Osteoblast (primary cell): ENCODE measurements at places on chromosomes 16 and 17. TPM values are rescaled to one million over a fixed set of nuclear protein-coding genes. Genes with fewer than 3 reads are reported as not detected.
A peak's percentile ranks its signal among the peaks of the same experiment; 100 is the strongest.

DNA sequence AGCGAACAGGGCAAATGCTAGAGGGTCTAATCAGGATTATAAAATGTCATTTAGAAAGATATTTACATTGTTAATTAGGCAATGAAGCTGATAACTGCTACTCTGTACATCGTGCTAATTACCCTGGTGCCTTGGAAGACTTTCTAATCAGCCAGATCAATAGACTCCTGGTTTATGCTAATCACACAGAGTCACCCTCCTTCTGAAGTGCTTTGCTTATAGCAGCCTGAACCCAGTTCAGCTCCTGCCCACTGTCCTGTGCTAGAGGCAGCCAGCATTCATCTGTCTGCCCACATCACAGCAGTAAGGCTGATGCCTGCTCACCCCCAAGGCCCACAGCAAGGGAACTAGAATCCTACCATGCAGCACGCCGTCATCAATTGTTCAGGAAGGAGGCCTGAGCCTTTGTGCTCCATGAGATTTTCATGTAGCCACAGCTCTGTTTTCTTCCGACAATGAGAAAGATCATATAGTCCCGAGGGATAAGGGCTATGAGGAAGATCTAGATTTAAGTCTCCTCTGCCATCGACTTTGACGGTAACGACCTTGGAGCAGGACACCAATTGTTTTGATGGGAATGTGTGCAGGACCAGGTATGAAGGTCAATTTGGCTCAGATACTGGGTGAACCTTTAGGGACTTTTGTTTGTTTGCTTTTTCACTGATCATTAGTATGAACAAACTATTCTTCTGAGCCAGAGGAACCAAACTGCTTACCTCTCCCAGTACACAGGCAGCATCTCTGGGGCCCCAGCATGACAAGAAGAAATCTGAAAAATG is 12.5 kb upstream of the LYRM9 start:
- no peak overlapping the region for H3K4me3 ChIP-seq
- H3K4me1 ChIP-seq: no peaks in the 10 kb centered on the region
- H3K27ac ChIP-seq: no peak overlapping the region
- H3K27me3 ChIP-seq: peaks cover 3% of the 10 kb centered on the region

- peaks cover 82% of the 10 kb centered on the region for H3K36me3 ChIP-seq
- H3K4me3 ChIP-seq: no peak overlapping the region
- H3K27ac ChIP-seq: no peak overlapping the region
- H3K4me1 ChIP-seq: peaks cover 16% of the 10 kb centered on the region
- no peaks in the 10 kb centered on the region for H3K27me3 ChIP-seq
- peak; percentile 51 for DNase-seq
Observed at GRCh38 chr17:45269912-45270311, 8.0 kb upstream of the SPATA32 start.

DNA sequence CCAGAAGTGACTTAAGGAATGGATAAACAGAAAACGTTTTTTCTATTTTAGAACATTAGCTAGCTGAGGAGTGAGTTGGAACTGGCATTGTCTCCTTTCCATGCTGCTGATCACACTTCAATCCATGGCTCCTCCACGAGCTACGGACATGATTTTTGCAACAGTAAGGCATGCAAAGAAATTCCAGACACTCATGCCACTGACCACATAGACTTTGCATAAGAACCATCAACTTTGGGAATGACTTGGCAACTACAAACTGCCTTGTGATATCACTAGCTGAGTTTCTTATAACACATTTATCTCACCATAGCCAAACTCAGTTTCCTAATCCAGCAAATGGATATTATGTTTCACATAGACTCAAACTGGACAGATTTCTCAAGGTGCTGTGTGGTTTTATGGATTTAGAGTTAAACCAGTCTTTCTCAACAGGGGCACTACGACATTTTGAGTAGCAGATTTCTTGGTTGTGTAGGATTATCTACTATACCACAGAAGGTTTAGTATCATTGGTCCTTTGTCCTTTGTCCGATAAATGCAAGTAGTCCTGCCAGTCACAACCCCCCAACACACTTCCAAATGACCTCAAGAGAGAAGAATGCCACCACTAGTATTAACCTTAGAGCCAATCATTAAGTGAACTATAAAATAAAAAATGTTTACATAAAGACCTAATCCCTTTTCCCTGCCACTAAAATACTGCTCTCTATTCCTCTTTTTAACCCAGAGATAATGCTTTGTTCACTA is 48.3 kb upstream of the C17orf78 start:
- peak; percentile 79 for DNase-seq
- H3K27ac ChIP-seq: peak overlapping the region; percentile 72
- H3K4me3 ChIP-seq: no peak overlapping the region
- H3K36me3 ChIP-seq: peaks cover 21% of the 10 kb centered on the region
- peaks cover 13% of the 10 kb centered on the region for H3K4me1 ChIP-seq
- H3K27me3 ChIP-seq: no peaks in the 10 kb centered on the region

DNA sequence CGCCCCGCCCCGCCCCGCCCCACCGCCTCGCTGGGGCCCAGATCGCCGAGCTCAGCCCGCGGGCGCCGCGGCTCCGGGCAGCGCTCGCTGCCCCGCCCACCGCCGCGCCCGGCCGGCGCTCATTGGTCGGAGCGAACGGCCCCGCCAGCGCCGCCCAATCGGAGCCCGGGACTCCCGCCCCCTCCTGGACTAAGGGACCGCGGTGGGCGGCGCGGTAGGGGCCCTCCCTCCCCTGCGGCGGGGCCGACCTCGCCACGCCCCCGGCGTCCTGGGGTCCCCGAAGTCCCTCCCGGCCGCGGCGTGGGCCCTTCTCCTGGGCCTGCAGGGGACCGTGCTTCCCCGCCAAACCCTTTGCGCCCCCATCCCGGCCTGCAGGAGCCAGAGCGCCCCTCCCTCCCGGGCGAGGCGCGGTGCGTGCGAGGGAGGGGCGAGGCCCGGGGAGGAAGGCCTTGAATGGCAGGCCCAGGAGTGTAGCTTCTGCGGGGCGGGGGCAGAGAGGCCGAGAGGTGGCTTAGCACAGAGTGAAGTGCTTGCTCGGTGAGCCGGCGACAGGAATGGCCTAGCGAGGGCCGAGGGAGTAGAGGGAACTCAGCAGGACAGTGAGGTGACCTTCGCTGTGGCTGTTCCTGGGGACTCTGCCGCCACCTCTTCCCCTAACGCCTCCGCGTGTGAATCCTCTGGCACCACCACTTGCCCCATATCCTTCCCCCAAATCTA is at the start of gene CAMKK1:
Gene CAMKK1, minus strand, starts transcription at position 51 of the 717 bp plus-strand sequence. CDS start 7,366 bp downstream, outside the sequence.
- peak within 1 kb of the TSS; percentile 43 for H3K27ac ChIP-seq
- peak; percentile 100 for DNase-seq
- no peaks in the 10 kb centered on the region for H3K36me3 ChIP-seq

DNA sequence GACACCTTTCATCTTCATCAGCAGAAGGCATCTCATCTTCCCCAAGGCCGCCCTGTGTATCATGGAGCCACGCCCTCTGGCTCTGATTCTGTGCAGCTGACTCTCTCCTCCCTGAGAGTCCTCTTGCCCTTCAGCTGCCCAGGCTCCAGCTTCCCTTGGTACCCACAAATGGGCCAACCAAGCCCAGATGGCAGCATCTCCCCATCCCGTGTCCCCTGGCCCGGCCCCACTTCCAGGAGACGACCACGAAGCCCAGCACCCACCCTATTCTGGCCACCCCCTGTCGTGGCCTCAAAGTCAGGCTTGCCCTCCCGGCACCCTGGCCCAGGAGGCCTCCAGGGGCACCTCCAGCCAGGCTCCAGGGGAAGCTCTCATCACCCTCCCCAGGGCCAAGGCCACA is 31.3 kb upstream of the KSR1 start:
- H3K36me3 ChIP-seq: no peaks in the 10 kb centered on the region
- no peaks in the 10 kb centered on the region for H3K4me1 ChIP-seq
- H3K4me3 ChIP-seq: no peak overlapping the region
- H3K27ac ChIP-seq: no peak overlapping the region
- no peaks in the 10 kb centered on the region for H3K27me3 ChIP-seq
- no peak for DNase-seq

DNA sequence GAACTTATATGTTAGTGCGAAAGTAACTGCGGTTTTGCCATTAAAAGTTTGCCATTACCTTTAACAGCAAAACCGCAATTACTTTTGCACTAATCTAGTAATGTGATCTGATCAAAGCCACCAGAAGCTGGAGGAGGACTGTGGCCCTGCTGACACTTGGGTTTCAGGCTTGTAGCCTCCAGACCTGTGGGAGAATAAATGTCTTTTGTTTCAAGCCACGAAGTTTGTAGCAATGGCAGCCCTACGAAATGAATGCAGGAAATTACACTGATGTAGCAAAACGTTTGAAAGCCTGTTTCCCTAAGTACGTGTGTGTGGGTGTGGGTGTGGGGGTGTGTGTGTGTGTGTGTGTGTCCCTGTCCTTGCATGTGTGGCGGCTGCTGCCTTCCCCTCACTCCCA is 66.6 kb downstream of the WSB1 start:
- no peaks in the 10 kb centered on the region for H3K27me3 ChIP-seq
- H3K27ac ChIP-seq: no peak overlapping the region
- peaks cover 11% of the 10 kb centered on the region for H3K4me1 ChIP-seq
- DNase-seq: no peak
- no peak overlapping the region for H3K4me3 ChIP-seq
- H3K36me3 ChIP-seq: no peaks in the 10 kb centered on the region

The RBFOX1 gene
- total RNA-seq: not detected in 2 replicates

DNA sequence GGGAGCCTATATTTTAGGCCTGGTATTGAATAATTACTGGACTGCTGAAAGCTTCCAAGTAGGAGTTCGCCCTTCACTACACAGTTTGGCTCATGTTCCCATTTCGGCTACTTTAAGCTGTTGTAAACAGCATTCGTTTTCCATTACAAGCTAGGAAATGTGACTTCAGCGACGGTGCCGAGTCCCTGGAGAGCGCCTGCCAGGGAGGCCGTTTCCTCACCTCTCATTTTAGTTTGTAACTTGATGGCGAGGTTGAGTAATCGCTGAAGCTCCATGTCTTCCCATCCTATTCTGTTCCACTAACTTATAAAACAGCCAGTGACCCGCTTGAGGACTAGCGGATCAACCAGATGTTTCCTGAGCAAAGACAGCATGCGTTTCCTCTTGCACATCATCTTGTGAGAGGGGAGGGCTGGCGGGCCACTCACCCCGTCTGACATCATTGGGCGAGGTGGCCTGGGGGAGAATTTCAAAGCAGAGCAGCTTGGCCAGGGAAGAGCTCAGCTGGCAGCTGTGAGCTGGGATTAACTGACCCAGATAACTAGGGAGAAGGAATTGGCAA is 32.9 kb downstream of the PCTP start:
- H3K4me1 ChIP-seq: no peaks in the 10 kb centered on the region
- no peaks in the 10 kb centered on the region for H3K36me3 ChIP-seq
- no peak overlapping the region for H3K27ac ChIP-seq
- H3K27me3 ChIP-seq: no peaks in the 10 kb centered on the region
- DNase-seq: no peak

- no peaks in the 10 kb centered on the region for H3K4me1 ChIP-seq
- H3K27me3 ChIP-seq: no peaks in the 10 kb centered on the region
- no peak overlapping the region for H3K27ac ChIP-seq
- no peak for DNase-seq
Observed at GRCh38 chr17:2610195-2611175, 17.0 kb downstream of the PAFAH1B1 start.

- H3K27ac ChIP-seq: no peak overlapping the region
- H3K4me3 ChIP-seq: no peak overlapping the region
- peaks cover 17% of the 10 kb centered on the region for H3K36me3 ChIP-seq
Observed at GRCh38 chr17:8368193-8368592, 8.3 kb downstream of the KRABD2 start.

The ABCC12 gene
- not detected in 2 replicates for total RNA-seq

- no peaks in the 10 kb centered on the region for H3K36me3 ChIP-seq
- peak overlapping the region; percentile 91 for H3K27ac ChIP-seq
- peak; percentile 89 for DNase-seq
- H3K4me1 ChIP-seq: peaks cover 39% of the 10 kb centered on the region
- H3K4me3 ChIP-seq: peak overlapping the region; percentile 56
Observed at GRCh38 chr17:903691-904481, 75.7 kb downstream of the NXN start.

DNA sequence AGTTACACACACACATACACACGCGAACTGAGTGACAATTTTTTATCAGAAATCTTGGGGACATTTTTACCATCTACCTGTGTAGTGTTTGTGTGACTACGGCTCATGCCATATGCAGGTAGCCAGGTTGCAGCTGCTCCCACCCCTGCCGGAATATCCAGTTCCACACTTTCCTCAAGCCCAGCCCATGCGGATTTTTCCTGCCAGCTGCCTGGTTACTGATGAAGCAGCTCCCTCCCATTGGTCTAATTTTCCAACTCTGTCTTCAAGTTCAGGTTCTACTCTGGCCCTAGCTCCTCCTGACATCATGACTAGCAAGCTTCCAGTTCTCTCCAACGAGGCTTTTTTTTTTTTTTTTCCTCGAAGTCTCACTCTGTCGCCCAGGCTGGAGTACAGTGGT is 4.8 kb downstream of the GSG1L2 start:
- no peak for DNase-seq
- no peaks in the 10 kb centered on the region for H3K36me3 ChIP-seq
- H3K27ac ChIP-seq: no peak overlapping the region
- no peaks in the 10 kb centered on the region for H3K27me3 ChIP-seq

The BEAN1 gene
- total RNA-seq: 0.29 and 0.36 TPM in 2 replicates

The CACNA1H gene
- total RNA-seq: under 0.01 TPM in 2 replicates

GRCh38 chr16:21722771-21723455 is 59.1 kb downstream of the OTOA start:
- no peaks in the 10 kb centered on the region for H3K36me3 ChIP-seq
- H3K4me1 ChIP-seq: no peaks in the 10 kb centered on the region
- DNase-seq: no peak
- H3K27me3 ChIP-seq: no peaks in the 10 kb centered on the region

The KRT222 gene
- total RNA-seq: under 0.01 TPM in 2 replicates

GRCh38 chr16:71311553-71312158 is 22.5 kb upstream of the CMTR2 start:
- no peaks in the 10 kb centered on the region for H3K4me1 ChIP-seq
- no peaks in the 10 kb centered on the region for H3K36me3 ChIP-seq
- H3K27ac ChIP-seq: no peak overlapping the region
- no peak overlapping the region for H3K4me3 ChIP-seq
- no peak for DNase-seq
- H3K27me3 ChIP-seq: peaks cover 3% of the 10 kb centered on the region

GRCh38 chr17:64182325-64183012 is 52.5 kb upstream of the ERN1 start:
- no peaks in the 10 kb centered on the region for H3K27me3 ChIP-seq
- H3K4me1 ChIP-seq: peaks cover 11% of the 10 kb centered on the region
- no peak overlapping the region for H3K27ac ChIP-seq
- H3K36me3 ChIP-seq: peaks cover 8% of the 10 kb centered on the region
- no peak for DNase-seq

DNA sequence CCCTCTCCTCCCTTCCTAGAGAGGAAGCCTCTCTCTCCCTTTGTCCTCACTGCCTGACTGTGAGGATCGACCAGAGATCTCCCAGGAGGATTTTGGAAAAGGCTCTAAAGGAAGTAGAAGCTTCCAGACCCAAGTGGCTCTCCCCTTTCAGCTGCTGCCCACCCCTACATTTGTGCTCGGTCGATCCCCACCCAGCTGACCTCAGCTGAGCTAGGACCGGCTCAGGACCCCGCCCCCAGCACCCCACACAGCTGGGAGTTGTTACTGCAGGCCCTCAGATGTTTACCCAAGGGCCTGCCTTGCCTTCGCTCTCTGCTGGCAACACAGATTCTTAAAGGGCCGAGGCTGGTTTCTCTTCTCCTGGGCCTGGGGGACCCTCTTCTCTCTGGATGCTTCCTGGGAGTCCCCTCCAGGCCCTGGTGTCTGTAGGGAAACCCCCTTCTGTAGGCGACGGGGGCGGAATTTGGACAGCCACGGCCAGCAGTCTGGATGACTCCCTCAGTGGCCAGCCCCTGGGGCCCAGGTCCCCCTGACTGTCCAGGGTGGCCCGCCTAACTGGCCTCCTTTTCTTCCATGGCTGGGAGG is 26.9 kb upstream of the TIMP2 start:
- peaks cover 12% of the 10 kb centered on the region for H3K4me1 ChIP-seq
- no peaks in the 10 kb centered on the region for H3K27me3 ChIP-seq

GRCh38 chr16:72224260-72224768 is 52.4 kb upstream of the PMFBP1 start:
- H3K36me3 ChIP-seq: no peaks in the 10 kb centered on the region
- H3K4me3 ChIP-seq: no peak overlapping the region
- DNase-seq: no peak
- no peaks in the 10 kb centered on the region for H3K4me1 ChIP-seq
